ENCODE measurements at places on chromosomes 3 and 15.
A peak's percentile ranks its signal among the peaks of the same experiment; 100 is the strongest.

GRCh38 chr3:97990624-97991292 is 18.5 kb upstream of the RIOX2 start:
- DNase-seq, result no peak

- no peak for DNase-seq
Measured at GRCh38 chr3:183212096-183212495, 41.0 kb upstream of the B3GNT5 start.

- DNase-seq, result no peak
Measured at GRCh38 chr3:195512798-195513345, 30.3 kb downstream of the PPP1R2 start.

- DNase-seq, result no peak
Measured at GRCh38 chr3:68059628-68060152, 405.3 kb upstream of the SUCLG2 start.

- DNase-seq, result peak; percentile 88
Measured at GRCh38 chr3:138578141-138578540, 15.9 kb downstream of the CEP70 start.

DNA sequence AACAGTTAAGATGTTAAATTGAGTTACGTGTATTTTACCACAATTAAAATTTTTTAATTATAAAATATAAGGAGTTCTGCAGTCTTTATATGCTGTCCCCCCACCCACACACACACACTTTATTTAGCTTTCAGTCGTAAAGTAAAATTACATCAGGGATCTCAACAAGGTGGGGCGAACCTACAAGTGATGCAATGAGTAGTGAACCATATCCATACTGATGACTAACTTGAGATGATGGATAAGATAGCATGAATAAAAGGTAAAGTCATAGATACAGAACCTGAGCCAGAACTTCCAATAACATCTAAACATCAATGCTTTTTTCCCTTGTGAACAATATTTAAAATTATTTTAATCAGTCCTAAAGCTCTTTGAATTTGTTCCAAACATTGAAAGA is 77.2 kb downstream of the VPS13C start:
- DNase-seq, result no peak

DNA sequence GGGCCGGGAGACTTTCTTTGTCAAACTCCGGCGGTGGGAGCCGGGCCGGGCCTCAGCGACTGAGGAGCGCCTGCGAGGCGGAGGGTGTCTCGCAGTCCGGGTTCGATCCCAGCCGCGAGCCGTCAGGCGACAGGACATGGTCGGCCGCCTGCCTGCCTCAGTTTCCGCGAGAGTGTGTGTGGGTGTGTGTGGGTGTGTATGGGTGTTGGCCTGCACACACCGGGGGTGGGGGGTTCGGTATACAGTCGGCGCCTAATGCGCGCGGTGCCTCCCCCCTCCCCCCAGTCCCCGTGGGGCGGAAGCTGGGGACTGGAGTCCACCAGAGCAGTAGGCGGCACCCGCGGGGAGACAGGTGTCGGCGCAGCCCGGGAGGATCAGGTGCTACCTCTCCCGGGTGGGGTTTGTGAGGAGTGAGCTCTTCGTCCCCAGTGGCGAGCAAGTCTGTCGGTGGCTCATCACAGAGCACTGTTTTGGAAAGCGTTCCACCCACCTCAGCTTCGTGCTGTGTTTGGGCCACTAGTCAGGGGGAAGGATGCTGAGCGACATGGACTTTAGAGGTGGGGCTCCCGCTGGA is 246.3 kb downstream of the GOLGA6L6 start:
- DNase-seq, result no peak

- DNase-seq, result no peak
Measured at GRCh38 chr3:133300102-133300501, 99.8 kb upstream of the BFSP2 start.

DNA sequence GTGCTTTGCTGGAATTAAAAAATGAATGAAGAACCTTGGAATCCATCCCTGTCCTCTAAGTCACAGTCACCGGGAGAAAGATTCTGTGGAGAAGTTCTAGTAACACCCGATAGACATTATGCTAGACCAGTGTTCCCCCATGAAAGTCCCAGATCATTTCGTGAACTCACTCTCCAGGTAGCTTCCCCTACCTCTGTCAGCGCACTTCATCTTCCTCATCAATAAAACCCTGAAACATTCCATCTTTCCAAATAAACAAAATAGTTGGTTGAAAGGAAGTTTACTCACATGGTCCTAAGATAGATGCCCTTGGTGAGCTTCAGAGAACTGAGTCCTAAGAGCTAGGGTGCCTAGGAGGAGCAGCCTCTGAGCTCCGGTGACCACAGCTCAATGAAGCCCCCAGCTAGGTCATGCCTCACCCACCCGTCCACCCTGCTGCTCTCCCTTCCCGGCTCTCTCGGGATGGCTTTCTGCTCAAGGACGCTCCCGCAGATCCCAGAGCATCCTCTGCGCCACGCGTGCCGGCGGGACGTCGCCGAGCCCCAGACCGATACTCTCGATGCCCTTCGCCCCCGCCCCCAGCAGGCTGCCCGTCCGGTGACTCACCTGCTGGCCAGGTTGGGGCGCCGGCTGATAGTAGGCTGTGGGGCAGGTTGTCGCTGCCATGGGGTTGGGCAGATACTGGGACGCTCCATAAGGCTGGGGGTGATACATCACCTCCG is 776 bp downstream of the VGLL3 start:
- DNase-seq, result no peak

- DNase-seq, result no peak
Measured at GRCh38 chr15:31347067-31347975, 20.7 kb downstream of the KLF13 start.

DNA sequence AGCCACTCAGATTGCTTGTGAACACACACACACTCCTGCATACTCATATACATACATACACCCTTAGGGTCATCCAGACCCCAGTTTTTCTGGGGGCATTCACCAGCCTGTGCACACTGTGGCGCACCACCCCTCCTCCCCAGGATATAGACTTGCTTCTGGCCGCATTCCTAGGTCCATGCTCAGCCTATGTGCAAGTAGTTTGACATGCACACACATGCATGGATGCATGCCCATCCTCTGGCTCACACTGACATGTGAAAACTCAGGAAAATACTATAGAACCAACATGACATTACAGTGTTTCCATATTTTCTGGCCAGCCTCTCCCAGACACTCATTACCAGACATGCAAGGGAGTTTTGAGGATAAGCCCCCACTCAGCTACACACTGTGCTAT is 79.3 kb upstream of the POLG start:
- DNase-seq, result no peak

DNA sequence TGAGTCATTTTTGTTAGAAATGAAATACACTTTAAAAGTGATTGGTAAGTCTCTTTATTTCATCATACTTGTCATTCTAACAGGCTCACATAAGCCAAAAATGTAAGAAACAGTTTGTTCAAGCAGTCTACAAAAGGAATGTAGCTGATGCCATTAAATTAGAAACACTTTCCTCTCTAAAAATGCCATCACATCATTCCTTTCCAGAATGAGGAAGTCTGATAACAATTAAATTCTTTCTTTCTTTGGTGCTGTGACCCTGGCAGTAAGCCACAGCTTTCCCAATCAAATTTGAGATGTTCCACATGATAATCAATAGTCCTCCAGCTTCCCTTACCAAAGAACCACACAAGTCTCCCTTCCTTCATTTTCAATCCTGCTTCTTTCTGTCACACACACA is 9.4 kb upstream of the P2RY1 start:
- peak; percentile 36 for DNase-seq

GRCh38 chr3:46112984-46113383 is 85.7 kb upstream of the XCR1 start:
- no peak for DNase-seq

DNA sequence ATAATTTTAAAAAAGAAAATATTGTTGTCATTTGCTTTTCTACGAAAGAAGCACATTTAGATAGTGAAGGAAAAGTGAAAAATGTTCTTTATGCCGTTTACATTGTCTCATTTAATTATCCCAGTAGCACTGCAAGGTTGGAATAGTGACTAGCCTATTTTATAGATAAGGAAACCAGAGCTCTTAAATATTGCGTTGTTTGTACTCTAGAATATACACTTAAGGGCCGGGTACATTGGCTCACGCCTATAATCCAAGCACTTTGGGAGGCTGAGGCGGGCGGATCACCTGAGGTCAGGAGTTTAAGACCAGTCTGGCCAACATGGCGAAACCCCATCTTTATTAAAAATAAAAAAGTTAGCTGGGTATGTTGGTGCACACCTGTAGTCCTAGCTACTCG is 127.5 kb downstream of the FNDC3B start:
- no peak for DNase-seq

- no peak for DNase-seq
Measured at GRCh38 chr3:46549408-46549904, 16.6 kb downstream of the LRRC2 start.

- no peak for DNase-seq
Measured at GRCh38 chr3:132772252-132772651, 50.0 kb upstream of the NPHP3 start.

DNA sequence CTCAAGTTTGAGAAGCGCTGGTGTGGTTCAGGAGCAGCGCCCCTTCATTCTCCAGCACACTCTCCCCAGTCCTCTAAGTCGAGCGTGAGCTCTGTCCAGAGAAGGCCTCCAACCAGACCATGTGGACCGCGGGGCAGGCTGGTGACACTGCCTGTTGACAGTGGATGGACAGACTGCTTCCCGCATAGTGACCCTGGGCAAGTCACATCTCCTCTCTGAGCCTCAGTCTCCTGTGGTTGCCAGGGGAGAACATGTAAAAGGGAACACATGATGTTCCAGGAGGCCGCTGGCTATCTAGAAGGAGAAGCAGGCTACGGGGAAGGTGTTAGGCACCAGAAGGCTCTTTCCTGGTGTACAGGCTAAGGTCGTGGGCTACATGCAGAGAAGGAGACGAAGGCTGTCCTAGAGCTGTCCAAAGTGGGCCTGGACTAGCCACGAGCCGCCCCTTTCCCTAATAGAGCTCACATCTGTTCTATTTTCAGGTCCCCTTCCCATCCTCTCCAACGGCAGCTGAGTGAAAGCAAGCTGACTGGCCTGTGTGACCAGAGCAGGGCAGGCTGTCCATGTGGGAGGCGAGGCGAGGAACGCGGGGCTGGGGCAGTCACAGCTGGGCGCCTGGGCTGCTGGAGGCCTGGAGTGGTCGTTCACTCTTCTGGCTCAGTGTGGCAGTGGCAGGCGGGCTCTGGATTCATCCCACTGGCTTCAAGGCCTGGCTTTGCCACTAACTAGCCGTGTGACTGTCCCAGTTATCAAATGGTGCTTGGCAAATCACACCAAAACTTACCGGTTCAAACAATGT is 11.1 kb downstream of the ISG20 start:
- no peak for DNase-seq

- DNase-seq, result no peak
Measured at GRCh38 chr3:158771982-158772381, 29.9 kb upstream of the MFSD1 start.

DNA sequence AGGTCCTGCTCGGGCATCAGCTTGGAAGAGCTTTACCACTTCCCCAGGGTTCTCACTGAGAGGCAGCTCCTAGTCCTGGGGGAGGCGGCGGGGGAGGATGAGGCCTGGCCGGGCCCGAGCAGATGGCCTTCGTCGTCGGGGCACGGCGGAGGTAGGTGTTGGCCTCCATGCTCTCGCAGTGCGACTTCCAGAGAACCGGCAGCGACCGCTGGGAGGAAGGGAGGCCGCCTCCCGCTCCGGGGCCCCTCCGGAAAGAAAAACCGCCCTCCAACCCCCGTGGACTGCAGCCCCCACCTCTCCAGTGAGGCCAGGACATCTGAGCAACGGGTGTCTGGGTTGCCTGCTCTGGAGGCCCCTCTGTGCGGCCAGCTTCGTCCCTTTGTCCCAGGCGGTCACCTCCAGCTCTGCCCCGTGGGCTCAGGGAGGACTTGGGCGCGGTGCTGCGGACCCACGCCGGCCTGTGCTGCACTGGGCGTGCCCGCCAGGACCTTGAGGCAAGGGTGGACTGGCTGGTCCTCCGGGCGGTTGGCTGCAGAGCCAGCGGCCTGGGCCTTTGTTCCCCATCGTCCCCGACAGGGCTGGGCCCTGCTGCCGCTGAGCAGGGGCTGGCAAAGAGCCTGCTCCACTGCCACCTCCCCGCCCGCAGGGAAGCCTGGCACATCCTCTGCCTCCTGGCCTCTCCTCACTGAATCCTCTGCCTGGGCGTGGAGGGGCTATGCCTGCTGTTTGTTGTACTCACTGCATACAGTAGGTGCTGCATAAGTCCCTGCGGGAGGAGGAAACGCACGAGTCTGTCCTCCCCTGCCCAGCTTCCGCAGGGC is 13.6 kb upstream of the GP9 start:
- DNase-seq, result no peak

GRCh38 chr15:99212406-99212805 is 37.0 kb downstream of the TTC23 start:
- DNase-seq, result no peak

DNA sequence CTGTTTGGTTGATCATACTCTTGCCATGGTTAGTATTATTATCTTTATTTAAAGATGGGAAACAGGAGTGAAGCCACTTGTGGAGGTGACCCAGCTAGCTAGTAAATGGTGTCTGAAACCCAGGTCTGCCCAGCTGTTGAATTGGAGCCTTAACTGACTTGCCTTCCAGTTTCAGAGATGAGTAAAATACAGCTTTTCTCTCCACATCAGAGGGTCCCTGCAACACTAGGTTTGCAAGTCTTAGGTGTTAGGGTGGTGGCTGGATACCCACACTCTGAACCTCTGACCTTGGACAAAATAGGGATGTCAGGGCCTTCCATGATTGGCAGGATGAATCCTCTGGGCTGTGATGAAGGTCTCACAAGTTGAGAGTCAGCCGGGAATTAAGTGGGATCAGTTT is 4.1 kb downstream of the FLNB start:
- DNase-seq, result no peak

GRCh38 chr3:71127052-71127831 is 456.3 kb downstream of the FOXP1 start:
- DNase-seq, result peak; percentile 28

DNA sequence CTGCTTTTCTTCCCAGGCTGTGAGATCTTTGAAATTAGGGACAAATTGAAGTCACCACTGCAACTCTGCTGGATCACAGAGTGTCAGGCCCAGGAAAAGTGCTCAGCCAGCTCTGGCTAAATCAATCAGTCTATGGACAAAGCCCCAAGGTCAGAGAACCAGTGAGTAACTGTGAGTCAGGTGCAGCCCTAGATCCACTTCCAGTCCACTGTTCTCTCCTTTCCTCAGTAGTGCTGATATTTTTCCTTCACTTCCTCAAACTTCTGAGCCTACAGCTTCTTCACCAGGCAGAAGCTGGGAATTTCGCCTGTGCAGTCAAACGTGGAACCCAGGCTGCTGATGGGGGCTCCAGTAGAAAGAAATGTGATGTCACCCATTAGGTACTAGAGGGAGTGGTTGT is 75.1 kb upstream of the TRIM42 start:
- DNase-seq, result no peak

GRCh38 chr15:44045217-44045616 is 149.9 kb downstream of the FRMD5 start:
- DNase-seq, result no peak

GRCh38 chr15:38623744-38624143 is 59.1 kb upstream of the RASGRP1 start:
- no peak for DNase-seq

GRCh38 chr3:183202004-183202722 is 39.6 kb upstream of the LAMP3 start:
- no peak for DNase-seq

- DNase-seq, result peak; percentile 82
Measured at GRCh38 chr15:85412956-85413854, 32.8 kb downstream of the AKAP13 start.
